Stimulated activated CD4-positive, alpha-beta T cell treated with anti-CD3 and anti-CD28 coated beads, Interleukin-4, amount 100 ng/mL, for 24 hours (primary cell): ENCODE measurements at places on chromosomes 7 and 10.

GRCh38 chr10:127736222-127736914 is 617 bp upstream of the FOXI2 start:
- DNase-seq = no peak

DNA sequence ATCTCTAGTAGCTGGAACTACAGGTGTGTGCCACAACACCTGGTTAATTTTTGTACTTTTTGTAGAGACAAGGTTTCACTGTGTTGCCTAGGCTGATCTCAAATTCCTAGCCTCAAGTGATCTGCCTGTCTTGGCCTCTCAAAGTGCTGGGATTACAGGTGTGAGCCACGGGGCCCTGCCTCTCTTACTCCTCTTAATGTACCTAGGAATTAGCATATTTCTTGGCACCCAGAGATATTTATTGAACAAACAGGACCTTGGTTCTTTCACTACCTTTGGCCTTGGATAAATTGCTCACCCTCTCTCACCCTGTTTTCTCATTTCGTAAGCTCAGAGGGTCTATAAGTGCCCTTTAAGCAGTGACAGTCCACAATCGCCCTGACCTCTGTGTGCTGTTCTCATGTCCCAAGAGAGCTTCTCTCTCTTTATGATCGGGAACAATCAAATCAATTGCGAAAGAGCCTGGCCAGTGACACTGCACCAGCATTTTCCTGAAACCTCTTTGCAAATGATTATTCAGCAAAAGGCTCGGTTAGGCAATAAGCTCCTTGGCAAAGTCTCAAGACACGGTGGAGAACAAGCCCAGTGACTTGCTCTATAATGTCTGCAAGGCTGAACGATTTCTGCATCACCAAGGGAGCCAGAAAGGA is 117.7 kb downstream of the APBB1IP start:
- no peak for DNase-seq

GRCh38 chr7:151754688-151755130 is 122.2 kb downstream of the PRKAG2 start:
- no peak for DNase-seq

- no peak for DNase-seq
Observed at GRCh38 chr7:42359946-42360345, 122.9 kb upstream of the GLI3 start.

DNA sequence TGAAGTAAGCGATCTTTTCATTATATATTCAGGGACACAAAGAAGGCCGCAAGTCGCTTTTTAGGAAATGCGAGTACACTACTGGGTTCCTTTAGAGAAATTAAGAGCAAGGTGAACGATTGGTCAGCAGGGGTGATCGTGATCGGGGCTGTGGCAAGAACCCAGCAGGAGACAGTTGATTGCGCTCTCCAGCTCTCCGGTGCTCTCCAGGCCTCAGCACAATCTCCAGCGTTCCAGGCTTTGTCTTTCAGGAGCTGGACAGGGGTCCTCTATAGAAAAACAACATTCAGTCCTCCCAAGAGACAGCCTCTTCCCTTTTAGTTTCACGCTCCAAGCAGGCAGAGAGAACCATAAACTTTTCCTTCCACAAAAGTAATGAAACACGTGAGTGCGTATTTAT is 170.5 kb upstream of the KLF6 start:
- no peak for DNase-seq

- DNase-seq = no peak
Observed at GRCh38 chr10:28774051-28774995, 97.0 kb downstream of the BAMBI start.

DNA sequence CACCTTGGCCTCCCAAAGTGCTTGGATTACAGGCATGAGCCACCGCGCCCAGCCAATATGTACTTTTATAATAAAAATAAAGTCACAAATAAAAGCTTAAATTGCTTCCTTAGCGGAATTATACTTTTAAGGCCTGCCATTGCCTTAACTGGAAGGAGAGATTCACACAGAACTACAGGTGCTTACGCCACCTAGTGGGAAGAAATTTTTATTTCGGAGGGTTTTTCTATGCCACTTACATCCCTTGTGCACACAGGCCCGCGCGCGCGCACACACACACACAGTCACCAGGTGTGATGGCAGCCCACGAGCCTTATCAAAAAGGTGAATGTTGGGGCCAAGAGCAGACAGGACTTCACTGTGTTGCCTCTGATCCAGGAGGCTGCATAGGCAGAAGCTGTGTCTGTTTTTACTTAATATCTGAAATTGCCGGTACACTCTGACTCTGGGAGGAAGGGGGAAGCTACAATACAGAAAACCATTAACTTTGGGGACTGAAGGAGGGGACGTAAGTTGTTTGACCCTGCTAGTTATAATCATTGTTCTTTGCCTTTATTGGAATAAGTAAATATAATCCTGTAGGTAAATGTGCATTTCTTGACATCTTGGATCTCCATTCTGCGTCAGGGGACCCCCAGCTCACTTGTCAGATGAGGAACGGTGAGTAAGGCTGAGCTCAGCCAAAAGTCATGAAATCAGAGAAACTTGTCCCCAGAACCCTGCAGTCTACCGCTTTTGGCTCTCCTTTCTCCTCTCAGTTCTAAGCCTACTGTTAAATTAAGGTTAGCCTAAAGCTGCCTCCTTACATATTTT is 87.1 kb downstream of the SLC16A9 start:
- DNase-seq = peak; percentile 12

DNA sequence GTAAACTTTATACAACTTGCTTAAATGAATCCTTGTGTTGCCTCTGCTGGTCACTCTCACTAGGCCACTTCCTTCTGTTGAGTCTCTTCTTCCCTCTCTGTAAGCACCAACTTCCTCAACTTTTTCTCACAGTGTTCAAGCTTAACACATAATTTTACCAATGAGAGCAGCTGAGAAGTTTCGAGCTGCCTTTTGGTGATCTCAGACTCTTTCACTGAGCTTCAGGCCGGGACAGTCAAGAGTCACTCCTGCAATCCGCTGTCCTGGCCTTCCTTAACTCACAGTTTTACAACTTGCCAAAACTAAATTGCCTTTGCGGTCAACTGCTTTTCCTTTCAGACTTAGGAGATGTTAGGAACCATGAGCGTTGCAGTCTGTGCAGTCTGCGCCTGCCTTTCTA is 47.4 kb downstream of the PRPF18 start:
- no peak for DNase-seq

- DNase-seq = no peak
Observed at GRCh38 chr7:5553298-5553877, 129.8 kb upstream of the TNRC18 start.

GRCh38 chr7:28570113-28570969 is 158.0 kb downstream of the CREB5 start:
- DNase-seq = no peak

- no peak for DNase-seq
Observed at GRCh38 chr7:111911166-111911961, 294.8 kb downstream of the DOCK4 start.

GRCh38 chr10:3782146-3782450 is 2.9 kb downstream of the KLF6 start:
- peak; percentile 52 for DNase-seq

- no peak for DNase-seq
Observed at GRCh38 chr10:70227548-70228320, 5.5 kb downstream of the PPA1 start.

- DNase-seq = no peak
Observed at GRCh38 chr7:53900856-53901528, 641.2 kb upstream of the VSTM2A start.

GRCh38 chr7:865921-866320 is 10.4 kb upstream of the GET4 start:
- DNase-seq = no peak

DNA sequence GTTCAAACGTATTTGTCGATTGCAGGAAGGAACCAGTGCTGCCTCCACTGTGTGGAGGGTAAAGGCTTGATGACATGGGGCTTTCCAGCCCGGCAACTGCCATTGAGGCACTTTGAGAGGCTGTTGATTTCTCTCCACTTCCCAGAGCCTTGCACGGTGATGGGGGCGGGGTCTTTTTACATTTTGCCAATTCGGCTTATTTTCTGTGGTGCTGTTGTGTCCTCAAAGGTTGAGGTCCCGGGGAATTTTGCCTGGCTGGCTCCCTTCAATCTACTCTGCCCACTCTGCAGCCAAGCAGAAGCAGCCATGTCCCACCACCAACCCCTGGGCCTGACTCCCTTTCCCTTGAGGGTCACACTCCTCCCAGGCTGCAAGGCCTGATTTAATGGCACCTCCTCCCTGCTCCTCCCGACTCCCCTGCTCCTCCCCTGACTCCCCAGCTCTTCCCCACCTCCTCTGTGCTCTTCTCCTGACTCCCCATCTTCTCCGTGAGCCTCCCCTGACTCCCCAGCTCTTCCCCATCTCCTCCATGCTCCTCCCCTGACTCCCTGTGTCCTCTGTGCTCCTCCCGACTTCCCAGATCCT is 39.0 kb downstream of the OAT start:
- no peak for DNase-seq

DNA sequence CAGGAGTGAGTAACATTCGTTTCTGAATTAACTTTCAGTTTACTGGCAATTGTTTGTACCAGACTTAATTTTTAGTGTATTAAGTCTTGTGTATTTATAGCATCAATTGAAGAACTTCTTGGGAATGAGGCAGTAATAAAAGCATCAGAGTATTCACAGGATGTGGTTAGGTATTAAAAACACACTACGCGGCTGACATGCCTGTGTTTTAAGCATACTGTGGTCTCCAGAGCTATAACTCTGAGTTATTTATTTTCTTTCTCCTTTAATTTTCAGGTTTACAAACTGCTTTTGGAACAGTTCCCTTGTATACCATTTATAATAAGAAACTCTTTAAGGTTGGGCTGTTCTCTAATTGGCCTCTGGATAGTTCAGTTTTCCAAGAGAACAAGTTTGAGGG is 626.1 kb upstream of the NRG3 start:
- DNase-seq = no peak

GRCh38 chr7:106372126-106372525 is 87.3 kb upstream of the NAMPT start:
- DNase-seq = no peak

GRCh38 chr10:10533437-10533836 is 484.2 kb upstream of the CELF2 start:
- no peak for DNase-seq

DNA sequence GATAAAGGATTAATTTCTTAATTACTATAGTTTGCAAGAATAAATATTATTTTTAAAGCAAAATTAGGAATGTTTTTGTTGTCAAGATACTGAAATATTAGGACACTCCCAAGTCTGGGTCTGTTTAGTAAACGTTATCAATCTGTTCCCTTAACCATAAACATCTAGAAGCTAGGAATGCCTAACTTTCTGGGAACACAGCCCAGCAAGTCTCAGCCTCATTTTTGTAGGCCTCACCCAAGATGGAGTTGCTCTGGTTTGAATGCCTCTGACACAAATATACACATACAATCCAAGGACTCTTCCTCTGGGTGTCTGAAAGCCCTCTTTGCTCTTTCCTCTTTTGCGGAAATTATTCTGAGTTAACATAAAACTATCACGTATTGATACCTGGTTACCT is 487.4 kb upstream of the CELF2 start:
- DNase-seq = no peak

- no peak for DNase-seq
Observed at GRCh38 chr10:29280488-29280840, 8.4 kb upstream of the LYZL1 start.

GRCh38 chr7:150738591-150739001 is 1.4 kb downstream of the GIMAP5 start:
- DNase-seq = no peak

GRCh38 chr10:107118866-107119265 is 45.6 kb downstream of the SORCS1 start:
- no peak for DNase-seq

DNA sequence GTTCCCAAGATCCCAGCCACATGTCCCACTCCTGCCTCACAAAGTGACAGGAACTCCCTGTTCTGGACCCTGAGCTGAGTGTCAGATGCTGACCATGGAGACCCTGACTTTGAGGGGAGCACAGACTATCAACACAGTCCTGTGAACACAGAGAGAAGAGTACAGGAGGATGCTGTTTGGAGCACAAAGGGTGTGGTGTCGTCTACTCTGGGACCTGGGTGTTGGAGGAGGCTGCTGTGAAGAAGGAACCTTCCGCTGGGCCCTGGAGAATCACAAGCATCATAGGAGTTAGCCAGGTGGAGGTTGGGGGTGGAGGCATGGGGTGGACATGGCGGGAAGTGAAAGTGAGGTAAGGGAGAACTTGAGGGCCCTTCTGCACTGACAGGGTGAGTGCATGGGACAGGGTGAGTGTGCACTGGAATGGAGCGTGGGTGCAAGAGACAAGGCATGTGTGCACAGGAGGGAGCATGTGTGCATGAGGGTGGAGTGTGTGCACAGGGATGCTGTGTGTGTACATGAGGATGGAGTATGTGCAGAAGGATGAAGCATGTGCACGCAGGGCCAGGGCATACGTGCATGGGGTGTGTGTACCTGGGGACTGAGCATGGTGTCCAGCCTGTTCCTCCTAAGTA is 70.7 kb upstream of the ANTXRL start:
- DNase-seq = no peak

- no peak for DNase-seq
Observed at GRCh38 chr7:107234436-107234835, 65.6 kb downstream of the HBP1 start.

DNA sequence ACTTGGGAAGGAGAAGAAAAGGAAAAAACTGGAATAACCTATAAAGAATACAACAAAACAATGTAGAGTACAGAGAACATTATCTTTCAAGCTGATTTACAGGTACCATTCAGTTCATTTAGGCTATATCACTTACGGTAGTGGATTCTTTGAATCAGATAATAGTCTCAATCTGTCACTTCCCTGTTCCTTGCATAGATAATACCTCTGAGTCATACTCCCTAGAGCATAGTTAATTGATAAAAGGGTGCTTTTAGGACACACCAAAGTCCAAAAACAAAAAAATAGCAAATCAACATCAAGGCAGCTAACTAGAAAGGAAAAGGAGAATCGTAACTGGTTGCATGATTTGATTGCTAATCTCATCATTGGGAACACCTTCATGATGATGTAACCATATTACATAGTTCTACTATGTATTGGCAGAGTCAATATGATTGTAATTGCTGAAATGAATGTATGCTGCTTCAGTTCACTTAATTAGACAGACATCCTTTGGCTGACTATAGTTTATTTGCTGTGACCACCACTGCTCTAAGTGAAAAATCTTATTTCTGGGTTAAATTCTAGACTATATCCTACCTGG is 844.4 kb downstream of the GATA3 start:
- no peak for DNase-seq

DNA sequence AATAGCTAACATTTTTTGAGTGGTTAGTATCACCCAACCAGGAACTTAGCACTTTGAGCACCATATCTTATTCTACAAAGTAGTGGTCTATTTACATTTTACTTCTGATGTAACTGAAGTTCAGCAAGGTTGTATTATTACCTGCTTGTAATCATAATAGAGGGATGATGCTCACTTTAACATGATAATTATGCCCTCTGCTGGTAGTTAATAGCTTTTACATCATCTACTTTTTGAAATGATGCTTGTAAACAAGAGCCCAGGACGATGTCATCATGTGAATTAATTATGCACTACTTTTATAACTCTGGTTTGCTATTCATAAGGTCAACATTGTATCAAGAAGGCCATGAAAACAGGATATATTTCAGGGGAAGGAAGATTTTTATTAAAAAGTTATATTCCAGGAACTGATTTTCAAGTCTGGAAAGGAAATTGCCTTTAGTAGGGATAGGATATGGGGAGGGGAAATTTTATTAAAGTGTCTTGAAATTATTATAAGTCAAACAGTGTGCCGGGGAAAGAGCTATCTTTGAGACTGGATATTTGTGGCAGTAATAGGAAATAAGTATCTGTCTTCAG is 80.3 kb upstream of the SCIN start:
- no peak for DNase-seq

GRCh38 chr7:112211348-112211907 is 4.9 kb downstream of the ZNF277 start:
- DNase-seq = no peak
